ENCODE measurements at places on chromosomes 4 and X. TPM values are rescaled to one million over a fixed set of nuclear protein-coding genes. Genes with fewer than 3 reads are reported as not detected.

- H3K4me3 ChIP-seq = no peak overlapping the region
- H3K4me1 ChIP-seq = no peaks in the 10 kb centered on the region
- no peaks in the 10 kb centered on the region for H3K27me3 ChIP-seq
- DNase-seq = no peak
- no peaks in the 10 kb centered on the region for H3K36me3 ChIP-seq
Observed at GRCh38 chr4:161186012-161186411, 977.8 kb downstream of the FSTL5 start.

- H3K4me3 ChIP-seq = no peak overlapping the region
- no peaks in the 10 kb centered on the region for H3K4me1 ChIP-seq
- H3K27ac ChIP-seq = no peak overlapping the region
- no peaks in the 10 kb centered on the region for H3K36me3 ChIP-seq
Observed at GRCh38 chrX:12372111-12372510, 233.8 kb downstream of the FRMPD4 start.

Gene FBXO8
- total RNA-seq = 27.7 TPM

Gene MUC7
- not detected for total RNA-seq

DNA sequence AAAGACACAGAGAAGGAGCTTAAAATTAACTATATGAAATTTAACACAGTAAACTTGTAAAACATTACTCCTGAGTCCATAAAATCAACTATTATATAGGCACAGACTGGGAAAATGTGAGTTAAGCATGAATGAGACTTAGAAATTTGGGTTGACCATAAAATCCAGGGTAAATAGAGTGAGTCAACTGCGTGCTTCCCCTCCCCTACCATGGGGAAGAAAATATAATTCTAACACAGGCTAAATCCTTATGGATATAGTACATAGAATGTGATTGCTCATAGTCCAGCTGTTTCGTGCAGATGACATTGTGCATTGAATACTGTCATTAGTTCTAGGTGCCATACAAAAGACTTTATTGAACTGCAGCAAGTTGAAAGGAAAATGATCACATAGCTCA is 42.2 kb downstream of the KLHL5 start:
- H3K4me3 ChIP-seq = no peak overlapping the region
- H3K36me3 ChIP-seq = peaks cover 3% of the 10 kb centered on the region
- DNase-seq = no peak
- H3K27ac ChIP-seq = no peak overlapping the region

DNA sequence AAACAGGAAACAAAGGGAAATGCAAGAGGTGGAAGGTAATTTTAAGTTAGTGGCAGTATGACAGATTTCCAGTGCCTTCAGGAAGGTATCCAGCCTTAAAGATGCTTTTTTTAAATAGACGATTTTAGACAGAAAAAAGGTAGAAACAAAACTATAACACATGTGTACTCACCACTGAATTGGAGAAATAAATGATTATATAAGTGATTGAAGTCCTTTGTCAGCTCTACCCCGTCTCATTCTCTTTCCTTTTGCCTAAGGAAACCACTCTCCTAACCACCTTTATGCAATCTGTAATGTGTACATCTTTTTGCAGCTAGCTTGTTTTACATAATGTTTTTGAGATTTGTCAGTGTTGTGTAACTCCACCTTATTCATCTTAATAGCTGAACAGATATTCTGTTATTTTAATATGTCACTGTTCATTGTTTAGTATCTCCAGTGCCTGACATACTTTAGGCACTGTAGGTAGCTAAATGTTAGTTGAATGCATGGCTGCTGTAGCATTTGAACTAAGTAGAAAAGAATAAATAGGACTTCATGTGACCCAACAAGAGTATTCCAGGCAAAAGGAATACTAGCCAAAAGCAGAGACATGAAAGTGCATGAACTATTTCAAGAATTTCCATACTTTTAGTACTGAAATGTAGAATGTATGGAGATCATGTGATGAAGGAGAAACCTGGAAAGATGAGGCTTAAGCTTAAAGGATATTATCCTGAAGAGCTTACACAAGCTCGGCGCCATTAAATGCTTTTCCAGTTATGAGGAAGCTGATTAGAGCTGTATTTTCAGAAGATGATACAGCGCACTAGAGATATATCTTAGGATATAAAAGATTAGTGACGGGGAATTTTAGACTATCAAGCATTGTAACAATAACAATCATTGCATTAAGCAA is 865 bp downstream of the FAM200B start:
- peak overlapping the region; percentile 88 for H3K4me3 ChIP-seq
- H3K4me1 ChIP-seq = peaks cover 47% of the 10 kb centered on the region
- H3K36me3 ChIP-seq = peaks cover 31% of the 10 kb centered on the region

GRCh38 chrX:6163721-6164120 is 64.9 kb downstream of the NLGN4X start:
- DNase-seq = no peak
- H3K4me1 ChIP-seq = no peaks in the 10 kb centered on the region
- H3K27ac ChIP-seq = no peak overlapping the region
- H3K36me3 ChIP-seq = no peaks in the 10 kb centered on the region
- H3K27me3 ChIP-seq = no peaks in the 10 kb centered on the region

DNA sequence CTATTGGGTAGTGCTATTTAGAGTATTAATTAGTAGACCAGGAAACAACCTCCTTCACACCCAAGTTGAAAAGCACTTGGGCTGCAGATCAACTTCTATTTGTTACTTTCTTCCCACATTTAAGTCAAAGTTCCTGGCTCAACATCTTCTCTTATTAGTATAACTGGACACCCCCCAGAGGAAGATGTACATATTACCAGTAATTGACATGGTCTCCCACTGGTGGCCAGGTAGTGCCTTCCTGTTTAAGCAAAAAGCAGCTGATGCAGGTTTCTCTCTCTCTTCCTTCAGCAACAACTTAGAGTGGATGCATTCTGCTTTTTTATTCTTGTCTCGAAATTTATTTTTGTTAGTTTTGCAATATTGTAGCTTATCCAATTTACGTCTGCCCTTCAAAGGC is 438.1 kb downstream of the GBA3 start:
- no peaks in the 10 kb centered on the region for H3K4me1 ChIP-seq
- no peak overlapping the region for H3K4me3 ChIP-seq
- no peak overlapping the region for H3K27ac ChIP-seq
- no peaks in the 10 kb centered on the region for H3K36me3 ChIP-seq

- no peak overlapping the region for H3K4me3 ChIP-seq
- H3K27me3 ChIP-seq = no peaks in the 10 kb centered on the region
- peaks cover 4% of the 10 kb centered on the region for H3K36me3 ChIP-seq
Observed at GRCh38 chr4:86652332-86652932, 58.3 kb downstream of the PTPN13 start.

Gene LINC00632
- 20.6 TPM for total RNA-seq

Gene FGFBP2
- not detected for total RNA-seq

Gene SULT1E1
- not detected for total RNA-seq

DNA sequence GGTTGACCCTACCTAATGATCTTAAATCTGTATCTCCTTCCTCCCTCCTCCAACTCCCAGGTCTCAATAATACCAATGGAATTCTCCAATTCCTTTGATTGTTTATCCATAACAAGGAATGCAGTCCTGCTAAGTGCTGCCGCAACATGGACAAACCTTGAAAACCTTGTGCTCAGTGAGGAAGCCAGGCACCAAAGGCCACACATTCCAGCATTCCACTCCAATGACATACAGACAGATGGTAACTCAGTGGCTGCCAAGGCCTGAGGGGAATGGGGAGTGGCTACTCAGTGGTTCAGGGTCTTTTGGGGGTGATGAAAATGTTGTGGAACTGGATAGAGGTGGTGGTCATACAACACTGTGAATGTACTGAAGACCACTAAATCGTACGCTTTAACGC is 10.4 kb downstream of the HAUS7 start:
- peaks cover 7% of the 10 kb centered on the region for H3K4me1 ChIP-seq
- H3K4me3 ChIP-seq = no peak overlapping the region
- no peak overlapping the region for H3K27ac ChIP-seq
- DNase-seq = peak; percentile 58
- H3K27me3 ChIP-seq = no peaks in the 10 kb centered on the region
- H3K36me3 ChIP-seq = no peaks in the 10 kb centered on the region

Gene C4orf33
- total RNA-seq = 5.6 TPM

- peaks cover 12% of the 10 kb centered on the region for H3K27me3 ChIP-seq
- H3K27ac ChIP-seq = no peak overlapping the region
- DNase-seq = no peak
- H3K36me3 ChIP-seq = no peaks in the 10 kb centered on the region
- no peak overlapping the region for H3K4me3 ChIP-seq
Observed at GRCh38 chr4:8191136-8191747, 7.8 kb upstream of the SH3TC1 start.

GRCh38 chrX:119981286-119982070 is 37.9 kb upstream of the NKAP start:
- no peaks in the 10 kb centered on the region for H3K27me3 ChIP-seq
- H3K4me3 ChIP-seq = no peak overlapping the region

Gene AMOT
- 1.5 TPM for total RNA-seq

- H3K4me3 ChIP-seq = no peak overlapping the region
- DNase-seq = peak; percentile 29
- peaks cover 12% of the 10 kb centered on the region for H3K4me1 ChIP-seq
- no peak overlapping the region for H3K27ac ChIP-seq
- no peaks in the 10 kb centered on the region for H3K36me3 ChIP-seq
- H3K27me3 ChIP-seq = no peaks in the 10 kb centered on the region
Observed at GRCh38 chr4:173317004-173317403, 17.2 kb downstream of the HMGB2 start.

Gene CCDC110
- 0.38 TPM for total RNA-seq

DNA sequence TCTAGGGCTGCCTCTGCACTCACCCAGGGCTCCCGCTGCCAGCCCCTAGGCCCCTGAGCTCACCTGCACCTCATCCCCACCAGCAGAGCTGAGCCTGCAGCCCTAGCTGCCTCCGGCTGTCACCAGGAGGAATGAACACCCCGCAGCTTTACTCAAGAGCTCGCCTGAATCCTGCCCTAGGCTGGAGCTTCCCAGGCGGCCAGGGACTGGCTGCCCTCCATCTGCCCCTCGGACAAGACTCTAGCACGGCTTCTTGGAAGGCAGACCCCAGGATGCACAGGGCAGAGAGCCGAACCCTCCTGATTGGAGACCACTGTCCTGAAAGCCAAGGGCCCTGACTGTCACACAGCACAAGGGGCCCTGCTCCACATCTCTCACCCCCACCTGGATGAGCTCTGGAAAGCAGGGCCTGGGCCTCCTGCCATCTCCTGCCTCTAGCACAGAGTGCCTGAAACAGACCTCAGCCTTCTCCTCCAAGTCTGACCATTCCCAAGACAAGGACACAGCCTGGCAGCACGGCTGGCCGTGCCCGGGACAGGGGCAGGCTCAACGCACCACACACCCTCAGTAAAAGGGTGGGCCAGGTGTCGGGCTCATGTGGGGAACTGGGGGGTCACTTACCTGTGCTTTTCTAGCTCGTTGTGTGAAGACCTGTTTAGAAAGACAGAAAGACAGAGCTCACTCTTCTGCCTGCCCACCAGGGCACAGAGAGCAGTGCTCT is 4.4 kb downstream of the MXD4 start:
- H3K27ac ChIP-seq = no peak overlapping the region
- DNase-seq = no peak

GRCh38 chrX:26672571-26672970 is 456.6 kb downstream of the MAGEB5 start:
- H3K4me3 ChIP-seq = no peak overlapping the region
- H3K4me1 ChIP-seq = no peaks in the 10 kb centered on the region
- H3K36me3 ChIP-seq = no peaks in the 10 kb centered on the region
- H3K27ac ChIP-seq = no peak overlapping the region
- no peaks in the 10 kb centered on the region for H3K27me3 ChIP-seq

GRCh38 chrX:118726887-118727685 is at the start of gene IL13RA1:
IL13RA1 (plus strand) TSS chrX:118727606; CDS start chrX:118727639, 33 bp downstream.
- H3K4me1 ChIP-seq = peaks cover 40% of the 10 kb centered on the region
- peak within 1 kb of the TSS; percentile 82 for H3K4me3 ChIP-seq
- H3K27me3 ChIP-seq = no peaks in the 10 kb centered on the region
- peak; percentile 91 for DNase-seq
- no peaks in the 10 kb centered on the region for H3K36me3 ChIP-seq
- peak within 1 kb of the TSS; percentile 80 for H3K27ac ChIP-seq

Gene UGT8
- not detected for total RNA-seq

Gene USP51
- 1.1 TPM for total RNA-seq

DNA sequence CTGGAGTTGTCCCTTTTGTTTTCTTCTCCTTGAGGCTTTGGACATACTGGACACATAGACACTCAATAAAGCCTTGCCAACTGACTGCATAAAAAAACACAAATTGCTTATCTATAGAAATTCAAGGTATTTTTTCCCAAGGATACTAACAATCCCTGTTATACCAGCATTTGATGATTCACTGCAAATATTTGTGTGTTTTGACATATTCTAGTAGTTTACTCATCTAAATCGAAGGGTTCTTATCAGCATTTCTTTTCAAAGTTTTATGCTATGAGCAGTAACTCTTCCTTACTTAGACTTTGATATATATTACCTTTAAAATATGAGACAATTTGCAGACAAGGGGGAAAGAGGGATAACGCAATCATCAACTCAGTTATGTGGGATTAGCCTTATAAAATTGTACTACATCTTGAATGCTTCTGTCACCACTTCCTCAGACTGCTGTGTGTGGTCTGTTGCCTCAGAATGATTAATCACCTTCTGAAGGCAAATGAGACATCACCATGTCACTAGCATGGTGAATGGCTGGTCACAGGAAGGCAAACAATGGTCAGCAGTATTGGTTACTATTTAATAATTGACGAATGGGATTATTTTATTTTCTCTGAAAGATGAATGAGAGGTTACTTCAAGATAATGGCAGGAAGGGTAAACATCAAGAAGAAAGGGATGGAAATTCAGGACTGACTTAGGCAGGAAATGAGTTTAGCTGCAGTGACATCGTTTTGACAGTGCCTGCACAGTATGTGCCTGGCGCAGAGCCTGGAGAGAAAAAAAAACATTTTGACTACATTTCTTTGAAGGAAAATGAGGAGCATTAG is 544.3 kb upstream of the CNKSR2 start:
- H3K4me3 ChIP-seq = no peak overlapping the region
- no peaks in the 10 kb centered on the region for H3K36me3 ChIP-seq
- DNase-seq = peak; percentile 25
- H3K4me1 ChIP-seq = peaks cover 3% of the 10 kb centered on the region
